GM23338 (cell line): ENCODE measurements at places on chromosomes 6 and 20. TPM values are rescaled to one million over a fixed set of nuclear protein-coding genes. Genes with fewer than 3 reads are reported as not detected.

DNA sequence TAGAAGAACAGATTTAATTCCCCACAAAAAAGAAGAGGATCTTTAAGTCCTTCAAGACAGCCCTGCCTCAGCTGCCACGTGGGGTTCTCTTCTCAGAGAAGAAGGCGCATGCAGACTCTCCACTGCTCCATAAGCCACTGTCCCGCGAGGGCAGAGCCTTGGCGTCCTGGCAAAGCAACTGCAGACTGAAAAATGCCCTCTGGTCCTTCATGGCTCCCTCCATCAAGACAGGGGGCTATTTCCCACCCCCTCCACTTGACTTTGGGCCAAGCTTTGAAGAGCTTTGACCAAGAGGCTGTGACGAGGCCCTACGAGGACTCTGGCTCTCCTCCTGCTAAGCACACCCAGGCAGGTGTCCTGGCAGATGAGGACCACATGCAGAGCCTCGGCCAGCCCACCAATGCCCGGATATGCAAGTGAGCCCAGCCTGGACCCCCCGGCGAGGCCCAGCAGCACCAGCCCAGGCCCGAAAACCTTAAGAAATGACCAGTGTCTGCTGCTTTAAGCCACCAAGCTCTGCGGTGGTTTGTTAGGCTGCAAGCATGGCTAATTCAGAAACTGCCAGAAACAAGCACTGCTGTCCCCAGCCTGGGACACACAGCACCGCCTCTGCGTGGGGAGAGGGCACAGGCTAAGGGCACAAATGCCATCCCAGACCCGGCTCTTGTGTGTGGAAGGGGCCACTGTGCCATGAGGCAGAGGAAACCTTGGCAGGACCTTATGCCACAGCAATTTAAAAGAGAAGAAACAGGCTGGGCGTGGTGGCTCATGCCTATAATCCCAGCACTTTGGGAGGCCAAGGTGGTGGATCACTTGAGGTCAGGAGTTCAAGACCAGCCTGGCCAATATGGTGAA is 16.1 kb downstream of the GMEB2 start:
- no peaks in the 10 kb centered on the region for H3K4me1 ChIP-seq
- no peak overlapping the region for H3K4me3 ChIP-seq
- no peaks in the 10 kb centered on the region for H3K27me3 ChIP-seq

- no peaks in the 10 kb centered on the region for H3K36me3 ChIP-seq
- H3K4me3 ChIP-seq = no peak overlapping the region
- DNase-seq = no peak
- H3K27ac ChIP-seq = no peak overlapping the region
- peaks cover 28% of the 10 kb centered on the region for H3K27me3 ChIP-seq
Measured at GRCh38 chr6:31354158-31354863, 2.7 kb downstream of the HLA-B start.

DNA sequence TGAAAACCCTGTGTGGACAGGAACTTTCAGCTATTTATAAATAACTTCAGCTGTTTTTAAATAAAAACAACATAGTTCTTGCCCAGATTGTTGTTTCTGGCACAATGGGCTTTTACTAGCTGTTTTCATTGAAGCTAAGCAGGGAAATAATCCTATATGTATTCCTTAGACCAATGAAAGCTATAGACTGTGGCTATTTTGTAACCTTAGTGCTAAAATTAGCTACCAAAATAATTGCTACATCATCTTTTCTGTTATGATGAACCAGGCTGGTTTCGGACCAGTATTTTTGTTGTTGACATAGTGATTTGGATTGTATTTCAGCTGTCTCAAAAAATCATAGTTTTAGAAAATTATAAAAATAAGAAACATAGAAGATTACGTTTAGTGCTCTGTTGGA is 13.7 kb downstream of the PHF3 start:
- H3K4me1 ChIP-seq = peaks cover 18% of the 10 kb centered on the region; the same call in 1 of the 2 replicates
- H3K27me3 ChIP-seq = no peaks in the 10 kb centered on the region
- H3K27ac ChIP-seq = no peak overlapping the region
- DNase-seq = no peak
- no peaks in the 10 kb centered on the region for H3K36me3 ChIP-seq
- no peak overlapping the region for H3K4me3 ChIP-seq

DNA sequence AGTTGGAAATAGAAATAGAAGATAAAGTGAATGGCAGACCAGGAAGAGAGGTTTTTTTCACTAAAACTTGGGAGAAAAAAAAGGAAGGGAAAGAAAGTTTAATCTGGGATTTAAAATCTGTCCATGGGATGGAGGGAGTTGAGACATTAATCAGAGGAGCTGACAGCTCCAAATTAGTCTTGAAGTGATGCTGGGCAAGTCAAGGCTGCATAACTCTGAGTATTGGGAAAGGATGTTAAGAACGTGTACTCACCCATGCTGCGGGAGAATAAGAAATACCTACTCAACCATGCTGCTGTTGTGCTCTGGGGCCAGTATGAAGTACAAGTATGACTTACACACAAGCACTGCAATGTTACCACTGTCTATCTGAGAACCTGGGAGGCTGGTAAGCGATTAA is 47.5 kb downstream of the SNRNP48 start:
- H3K4me3 ChIP-seq = no peak overlapping the region
- H3K27me3 ChIP-seq = no peaks in the 10 kb centered on the region
- H3K4me1 ChIP-seq = no peaks in the 10 kb centered on the region
- no peak for DNase-seq

DNA sequence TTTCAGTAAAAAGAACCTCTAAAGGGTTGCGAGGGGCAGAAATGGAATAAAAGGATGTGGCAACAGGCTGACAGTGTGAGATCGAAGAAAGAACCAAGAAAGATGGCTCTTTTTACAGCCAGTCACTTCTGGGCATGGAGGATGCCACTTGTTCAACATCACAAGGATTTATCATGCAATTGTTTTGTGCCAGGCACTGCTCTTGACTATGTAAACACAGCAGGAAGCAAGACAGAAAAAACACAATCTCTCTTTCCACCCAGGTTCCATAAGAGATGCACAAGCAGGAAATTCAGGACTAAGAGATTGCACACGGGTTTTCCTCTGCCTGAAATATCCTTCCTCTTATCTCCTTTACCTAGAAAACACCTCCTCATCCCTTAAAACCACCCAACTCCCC is 38.0 kb downstream of the FOXA2 start:
- no peaks in the 10 kb centered on the region for H3K27me3 ChIP-seq
- DNase-seq = no peak
- H3K4me1 ChIP-seq = no peaks in the 10 kb centered on the region
- no peaks in the 10 kb centered on the region for H3K36me3 ChIP-seq
- no peak overlapping the region for H3K4me3 ChIP-seq
- H3K27ac ChIP-seq = no peak overlapping the region

DNA sequence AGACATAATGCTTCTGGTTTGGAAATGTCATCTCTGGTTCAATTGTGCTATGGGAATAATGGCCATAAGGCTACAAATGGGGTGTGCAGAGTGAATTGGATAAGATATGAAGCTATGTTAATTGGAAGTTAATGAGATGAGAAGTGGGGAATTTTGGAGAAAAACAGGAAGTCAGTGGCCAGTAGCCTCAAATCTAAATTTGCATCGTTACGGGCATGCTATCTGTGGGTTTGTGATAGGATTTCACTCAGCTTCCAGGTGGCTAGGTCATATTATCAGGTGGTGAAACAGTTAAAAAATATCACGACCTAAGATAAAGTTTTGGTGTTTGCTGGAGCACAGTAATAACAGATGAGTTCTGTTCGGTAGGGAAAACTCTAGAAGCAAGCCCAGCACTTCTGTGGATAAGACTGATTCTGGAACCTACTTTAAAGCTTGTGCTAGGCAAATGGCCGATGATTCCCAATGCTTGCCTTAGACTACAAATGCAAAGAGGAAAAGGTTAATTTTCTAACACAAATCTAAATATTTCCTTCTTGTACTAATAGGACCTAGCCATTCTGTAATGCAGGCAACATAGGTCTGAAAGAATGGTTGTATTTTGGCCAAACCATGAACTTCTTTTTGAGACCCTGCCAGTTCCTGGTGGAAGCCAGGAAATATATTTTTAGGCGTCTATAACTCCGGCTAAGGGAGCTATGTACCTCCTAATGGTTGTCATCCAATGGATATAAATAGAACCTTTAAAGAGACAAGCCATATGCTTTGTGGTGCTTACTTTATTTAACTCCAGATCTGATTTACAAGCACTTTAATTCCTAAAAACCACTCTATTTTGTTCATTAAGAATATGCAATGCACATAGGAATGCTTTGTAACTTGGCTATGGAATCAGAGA is 111.0 kb downstream of the PLCB1 start:
- H3K36me3 ChIP-seq = no peaks in the 10 kb centered on the region
- no peak overlapping the region for H3K4me3 ChIP-seq
- H3K4me1 ChIP-seq = no peaks in the 10 kb centered on the region
- no peak overlapping the region for H3K27ac ChIP-seq
- no peaks in the 10 kb centered on the region for H3K27me3 ChIP-seq
- DNase-seq = no peak

- no peaks in the 10 kb centered on the region for H3K36me3 ChIP-seq
- H3K4me3 ChIP-seq = peak overlapping the region; percentile 66
- peaks cover 50% of the 10 kb centered on the region for H3K4me1 ChIP-seq
- no peak overlapping the region for H3K27ac ChIP-seq
- peak; percentile 78 for DNase-seq
Measured at GRCh38 chr6:125748406-125749172, 843 bp upstream of the HEY2 start.

- H3K36me3 ChIP-seq = no peaks in the 10 kb centered on the region
- peaks cover 25% of the 10 kb centered on the region for H3K27me3 ChIP-seq
Measured at GRCh38 chr6:3458706-3459421, 2.0 kb upstream of the SLC22A23 start.

- no peak overlapping the region for H3K27ac ChIP-seq
- no peaks in the 10 kb centered on the region for H3K36me3 ChIP-seq
- no peak overlapping the region for H3K4me3 ChIP-seq
- H3K27me3 ChIP-seq = no peaks in the 10 kb centered on the region
- DNase-seq = peak; percentile 55
Measured at GRCh38 chr6:98716341-98716740, 118.0 kb upstream of the POU3F2 start.

DNA sequence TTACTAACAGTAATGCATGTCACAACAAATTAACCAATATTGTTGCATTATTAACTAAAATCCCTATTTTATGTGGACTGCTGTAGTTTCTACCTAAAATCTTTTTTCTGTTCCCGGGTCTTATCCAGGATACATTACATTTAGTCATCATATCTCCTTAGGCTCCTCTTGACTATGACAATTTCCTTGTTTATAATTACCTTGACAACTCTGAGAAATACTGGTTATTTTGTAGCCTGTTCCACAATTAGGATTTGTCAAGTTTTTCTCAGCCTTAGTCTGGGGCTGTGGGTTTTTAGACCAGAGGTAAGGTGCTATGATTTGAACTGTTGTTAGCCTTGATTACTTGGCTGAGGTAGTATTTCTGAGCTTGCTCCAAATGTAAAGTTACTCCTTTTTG is 3.7 kb downstream of the FBXO5 start:
- peaks cover 38% of the 10 kb centered on the region for H3K4me1 ChIP-seq
- peaks cover 32% of the 10 kb centered on the region for H3K36me3 ChIP-seq
- no peak for DNase-seq
- peak overlapping the region; percentile 97; the same call in 1 of the 2 replicates for H3K4me3 ChIP-seq

DNA sequence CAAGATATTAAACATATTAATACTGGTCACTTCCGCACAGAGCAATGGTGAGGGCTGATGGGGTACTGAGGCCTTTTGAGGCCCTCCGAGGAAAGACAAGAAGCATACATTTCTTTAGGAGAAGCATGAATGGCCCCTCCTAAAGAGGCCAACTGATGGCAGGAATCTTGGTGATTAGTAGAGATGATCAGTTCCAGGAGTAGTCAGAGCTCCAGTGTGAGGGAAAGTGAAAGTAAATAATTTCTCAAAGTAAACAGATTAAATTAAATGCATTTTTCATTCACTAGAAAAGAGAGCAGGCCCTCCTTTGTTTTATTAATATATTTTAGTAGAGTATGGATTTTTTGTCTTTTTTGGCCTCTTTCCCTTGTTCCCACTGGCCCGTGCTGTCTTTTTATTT is 38.2 kb downstream of the NOX3 start:
- H3K4me3 ChIP-seq = no peak overlapping the region
- no peaks in the 10 kb centered on the region for H3K36me3 ChIP-seq
- H3K27ac ChIP-seq = no peak overlapping the region
- DNase-seq = no peak

DNA sequence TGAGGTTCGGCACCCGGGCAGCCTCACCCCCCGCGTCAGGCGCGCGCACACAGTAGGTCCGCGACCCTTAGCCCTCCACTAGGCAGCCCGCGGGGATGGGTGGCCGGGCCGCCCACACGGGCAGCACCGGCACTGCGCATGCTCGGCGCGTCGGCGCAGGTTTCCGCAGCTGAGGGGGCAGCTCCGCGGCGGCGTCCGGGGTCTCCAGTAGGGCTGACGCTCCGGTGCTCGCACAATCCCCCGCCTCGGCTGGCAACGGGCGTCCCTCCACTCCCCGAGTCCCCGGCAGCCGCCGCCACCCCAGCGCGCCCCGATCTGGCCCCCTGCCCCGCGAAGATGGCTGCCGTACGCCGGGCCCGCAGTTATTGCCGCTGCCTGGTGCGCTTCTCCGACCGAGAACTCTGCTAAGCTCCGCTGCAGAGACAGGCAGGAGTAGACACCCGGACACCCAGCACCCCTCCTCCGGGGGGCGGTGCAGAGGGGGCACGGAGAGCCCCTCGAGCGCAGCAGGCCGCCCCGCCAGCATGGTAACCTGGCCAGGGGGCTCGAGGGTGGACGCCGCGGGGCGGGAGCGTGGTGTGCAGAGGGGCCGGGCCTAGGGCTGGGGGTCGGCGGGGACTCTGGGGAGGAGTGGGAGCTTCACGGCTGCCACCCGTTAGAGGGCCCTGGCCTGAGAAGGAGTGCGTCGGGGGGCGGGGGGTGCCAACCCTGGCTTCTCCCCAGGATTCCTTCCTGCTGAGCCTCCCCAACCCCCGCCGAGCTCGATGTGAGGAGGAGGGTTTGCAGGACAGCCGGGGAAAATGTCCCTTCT is at the start of gene FBXO9:
TSS of gene FBXO9 (plus strand) at position 139 of the 811 bp plus-strand sequence. CDS start at position 525, 386 bp downstream.
- no peak within 1 kb of the TSS for H3K27ac ChIP-seq
- H3K4me1 ChIP-seq = peaks cover 12% of the 10 kb centered on the region
- no peaks in the 10 kb centered on the region for H3K27me3 ChIP-seq
- DNase-seq = peak; percentile 69

DNA sequence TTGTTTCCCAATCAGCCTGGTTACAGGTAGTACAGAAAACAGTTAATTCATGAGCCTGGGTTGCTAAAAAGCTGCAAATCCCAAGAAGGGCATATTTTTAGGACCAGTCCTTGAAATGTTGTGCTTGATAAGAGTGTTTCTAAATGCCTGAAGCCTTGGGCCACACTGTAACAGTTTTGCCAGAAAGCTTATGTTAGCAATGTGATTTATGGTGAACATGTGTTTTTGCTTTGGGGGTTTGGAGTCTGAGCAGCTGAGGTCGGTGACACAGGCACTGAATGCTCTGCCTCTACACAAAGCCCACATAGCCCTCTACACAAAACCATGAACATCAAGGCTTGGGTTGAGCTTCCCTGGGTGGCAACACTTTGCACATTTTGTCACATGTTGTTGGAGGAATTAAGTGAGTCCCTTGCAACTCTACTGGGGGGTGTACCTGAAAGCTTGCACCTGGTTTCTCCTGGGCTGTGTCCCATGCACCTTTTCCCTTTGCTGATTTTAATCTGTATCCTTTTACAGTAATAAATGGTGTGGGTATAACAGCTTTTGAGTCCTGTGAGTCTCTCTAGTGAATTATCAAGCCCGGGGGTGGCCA is 22.2 kb downstream of the AHI1 start:
- no peak overlapping the region for H3K27ac ChIP-seq
- peaks cover 22% of the 10 kb centered on the region for H3K36me3 ChIP-seq
- H3K4me1 ChIP-seq = no peaks in the 10 kb centered on the region
- H3K27me3 ChIP-seq = no peaks in the 10 kb centered on the region
- H3K4me3 ChIP-seq = no peak overlapping the region

Gene C6orf163
- polyA plus RNA-seq = 4.1 and 5.4 TPM in 2 replicates

Gene BTN1A1
- 0.09 and 0.13 TPM in 2 replicates for polyA plus RNA-seq

Gene ZNF311
- 1.5 TPM in 2 replicates for polyA plus RNA-seq

Gene PTCRA
- 0.30 TPM in 1 of 2 replicates, not detected in the other for polyA plus RNA-seq

Gene VSTM2L
- 0.54 and 0.60 TPM in 2 replicates for polyA plus RNA-seq

Gene MAS1
- polyA plus RNA-seq = not detected in 2 replicates

Gene EPPIN
- polyA plus RNA-seq = 0.23 and 0.78 TPM in 2 replicates

Gene CASS4
- polyA plus RNA-seq = not detected in 2 replicates

Gene IP6K3
- 0.16 TPM in 2 replicates for polyA plus RNA-seq
